ENCODE measurements at places on chromosomes 16 and 17.

GRCh38 chr16:48955837-48956236, 325.8 kb downstream of the CBLN1 start:
- DNase-seq: no peak

DNA sequence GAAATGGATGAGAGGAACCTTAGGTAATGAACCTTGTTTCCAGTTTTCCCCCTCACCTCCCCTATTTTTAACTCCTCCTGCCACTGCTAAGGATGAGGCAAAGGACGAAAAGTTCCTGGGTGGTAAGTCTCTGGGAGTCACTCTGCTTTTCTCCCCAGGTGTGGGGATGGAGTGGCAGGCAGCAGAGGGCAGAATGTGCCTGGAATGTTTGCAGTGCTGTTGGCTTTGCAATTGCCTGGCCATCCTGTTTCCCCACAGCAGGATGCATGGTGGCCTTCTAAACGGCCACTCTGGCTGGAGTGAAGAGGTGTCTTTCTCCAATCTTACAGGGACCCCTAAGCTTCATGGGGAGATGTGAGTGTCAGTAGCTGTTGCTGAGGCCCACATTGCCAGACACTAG, 432.5 kb upstream of the ZFHX3 start:
- DNase-seq: no peak

DNA sequence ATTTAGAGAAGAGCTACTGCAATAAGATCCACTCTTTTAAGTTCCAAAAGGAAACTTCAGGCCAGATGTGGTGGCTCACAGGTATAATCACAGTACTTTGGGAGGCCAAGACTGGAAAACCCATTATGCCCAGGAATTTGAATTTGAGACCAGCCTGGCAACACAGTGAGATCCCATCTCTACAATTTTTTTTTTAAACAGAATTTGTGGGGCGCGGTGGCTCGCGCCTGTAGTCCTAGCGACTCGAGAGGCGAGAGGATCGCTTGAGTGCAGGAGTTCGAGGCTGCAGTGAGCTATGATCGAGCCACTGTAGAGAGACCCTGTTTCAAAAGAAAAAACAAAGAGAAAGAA, 793 bp downstream of the COG7 start:
- DNase-seq: no peak

DNA sequence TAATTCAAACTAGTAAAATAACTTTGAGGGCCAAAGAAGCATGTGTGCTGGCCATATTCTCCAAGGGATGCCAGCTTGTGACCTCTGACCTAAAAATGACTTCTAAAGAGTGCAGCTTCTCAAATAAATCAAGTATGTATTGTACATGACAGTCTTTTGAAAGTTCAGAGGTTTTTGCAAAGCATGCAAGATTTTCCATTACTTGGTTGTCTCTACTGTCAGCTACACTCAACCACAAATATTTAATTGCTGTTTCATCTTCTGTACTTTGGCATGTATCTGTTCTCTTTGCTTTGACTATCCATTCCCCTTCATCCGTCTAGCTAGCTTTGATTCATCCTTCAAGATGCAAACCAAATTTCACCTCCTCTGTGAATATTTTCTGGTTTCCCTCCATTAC, 121.9 kb upstream of the HS3ST2 start:
- DNase-seq: no peak

- no peak for DNase-seq
Observed at GRCh38 chr17:46026166-46027047, 27.4 kb downstream of the STH start.

- no peak for DNase-seq
Observed at GRCh38 chr17:37546302-37546701, 56.6 kb downstream of the DUSP14 start.

- DNase-seq: no peak
Observed at GRCh38 chr17:80393961-80394360, 21.0 kb upstream of the ENDOV start.

- DNase-seq: no peak
Observed at GRCh38 chr16:69324585-69325253, 5.7 kb downstream of the PDF start.

- no peak for DNase-seq
Observed at GRCh38 chr17:7285679-7286078, 4.2 kb downstream of the SLC2A4 start.

DNA sequence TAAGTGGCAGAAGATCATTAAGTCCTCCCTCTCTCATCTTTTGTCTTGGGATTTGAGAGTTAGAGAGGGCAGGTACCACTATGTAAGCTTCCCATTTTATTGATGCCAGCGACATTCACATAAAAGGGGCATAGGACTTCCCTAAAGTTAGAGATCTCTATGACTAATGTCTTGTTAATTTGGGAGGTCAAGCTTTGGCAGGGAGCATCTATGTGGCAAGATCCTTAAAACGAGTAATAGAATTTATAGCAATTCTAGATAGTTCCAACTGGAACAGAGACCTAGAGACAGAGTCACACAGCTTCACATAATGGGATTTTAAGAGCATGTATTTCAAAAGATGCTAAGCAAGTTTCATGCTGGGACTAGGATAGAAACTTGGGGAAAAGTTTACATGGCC, 308.0 kb downstream of the MAP2K6 start:
- DNase-seq: no peak

DNA sequence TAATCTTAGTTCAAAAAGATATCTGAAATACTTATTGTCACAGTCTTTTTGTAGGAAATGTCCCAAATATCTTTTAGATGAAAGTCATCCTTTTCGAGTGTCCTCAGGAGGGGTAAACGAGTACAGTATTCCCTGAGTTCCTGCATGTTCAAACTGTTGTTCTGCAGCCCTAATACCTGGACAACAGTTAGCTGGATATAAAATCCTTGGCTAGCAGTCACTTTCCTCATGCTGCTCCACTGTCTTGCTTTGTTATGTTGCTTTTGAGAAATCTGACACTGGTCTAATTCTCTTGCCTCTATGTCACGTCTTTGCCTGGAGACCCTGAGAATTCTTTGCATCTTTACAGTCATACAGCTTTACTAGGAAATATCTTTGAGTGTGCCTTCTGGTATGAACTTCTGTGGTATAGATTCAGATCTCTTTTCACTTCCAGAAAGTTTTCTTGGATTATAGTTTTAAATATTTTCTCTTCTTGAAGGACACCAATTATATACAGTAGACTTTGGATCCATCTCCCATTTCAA, 9.5 kb downstream of the MBTD1 start:
- DNase-seq: no peak

GRCh38 chr16:59478838-59479237, 744.7 kb upstream of the GOT2 start:
- DNase-seq: no peak

GRCh38 chr16:78785218-78785617, 685.8 kb downstream of the WWOX start:
- DNase-seq: no peak

Measured in effector memory CD8-positive, alpha-beta T cell (primary cell).